ENCODE measurements at places on chromosomes 12 and 14.

GRCh38 chr14:68359837-68360552, 432.9 kb downstream of the ZFP36L1 start:
- no peak for DNase-seq

DNA sequence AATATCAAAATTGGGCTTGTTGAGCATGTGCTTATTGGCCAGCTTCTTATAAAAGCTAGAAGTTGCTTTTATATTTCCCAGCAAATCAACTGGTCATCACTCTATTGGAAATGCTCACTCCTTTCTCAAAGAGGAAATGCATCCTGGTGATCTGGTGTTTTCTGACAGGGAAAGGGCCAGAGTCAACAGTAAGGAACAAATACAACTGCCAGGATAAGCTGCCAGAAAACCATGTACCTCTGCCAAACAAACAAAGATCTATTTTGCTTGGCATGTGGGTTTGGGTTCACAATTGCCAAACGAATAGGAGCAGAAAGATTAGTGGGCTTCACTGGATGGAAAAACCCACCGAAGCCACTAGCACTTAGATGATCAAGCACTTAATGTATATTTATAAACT, 126.9 kb upstream of the PDZRN4 start:
- DNase-seq = peak; percentile 83

DNA sequence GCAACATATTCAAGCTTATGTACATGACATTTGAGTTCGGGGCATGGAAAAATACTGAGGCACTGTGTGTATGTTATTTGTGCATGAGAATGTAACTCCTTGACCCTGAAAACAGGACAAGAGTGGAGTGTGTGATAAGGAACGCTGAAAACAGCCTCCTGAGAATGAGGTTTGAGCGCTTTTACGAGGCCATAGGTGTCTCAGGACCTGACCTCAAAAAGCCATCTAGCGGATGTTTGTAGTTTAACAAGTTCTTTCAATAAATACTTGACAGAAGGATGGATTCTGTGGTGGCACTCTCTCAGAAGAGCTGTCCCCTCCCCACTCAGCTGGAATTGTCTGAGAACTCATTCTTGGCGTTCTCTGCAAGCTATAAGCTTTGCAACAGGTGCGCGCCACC, 350.5 kb upstream of the TMTC1 start:
- DNase-seq = no peak

DNA sequence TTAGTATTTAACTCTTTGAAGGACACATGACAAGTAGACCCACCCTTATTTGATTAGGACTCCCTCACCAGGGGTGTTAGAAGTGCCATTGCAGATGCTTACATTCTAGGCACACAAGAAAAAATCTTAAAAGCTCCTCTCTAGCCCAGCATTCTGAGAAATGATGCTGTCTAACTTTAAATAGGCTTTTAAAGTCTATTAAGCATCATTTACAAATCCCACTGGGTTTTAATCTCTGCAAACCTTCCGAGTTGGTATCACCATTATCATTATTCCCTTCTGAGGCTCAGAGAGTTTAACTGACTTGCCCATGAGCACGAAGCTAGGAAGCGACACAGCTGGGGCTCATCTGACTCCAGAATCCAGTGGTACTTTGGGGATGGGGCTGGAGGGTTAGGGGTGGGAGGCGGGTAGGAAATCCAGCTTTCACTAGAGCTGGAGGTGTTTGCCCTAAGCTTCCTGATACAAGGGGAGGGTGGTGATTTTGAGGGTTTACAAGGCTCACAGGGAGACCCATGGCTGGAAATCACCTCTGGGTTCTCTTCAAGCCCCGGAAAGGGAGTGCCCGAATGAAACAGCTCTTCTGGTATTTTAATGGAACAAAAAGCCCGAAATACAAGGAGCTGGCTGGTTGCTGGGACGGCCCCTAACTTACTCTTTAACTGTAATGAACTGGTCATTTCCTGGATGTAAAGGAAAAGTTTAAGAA, 109.2 kb upstream of the FUT8 start:
- DNase-seq = no peak

- DNase-seq = no peak
Observed at GRCh38 chr12:4448371-4448940, 2.8 kb upstream of the FGF6 start.

- no peak for DNase-seq
Observed at GRCh38 chr14:85248881-85249635, 280.9 kb upstream of the FLRT2 start.

DNA sequence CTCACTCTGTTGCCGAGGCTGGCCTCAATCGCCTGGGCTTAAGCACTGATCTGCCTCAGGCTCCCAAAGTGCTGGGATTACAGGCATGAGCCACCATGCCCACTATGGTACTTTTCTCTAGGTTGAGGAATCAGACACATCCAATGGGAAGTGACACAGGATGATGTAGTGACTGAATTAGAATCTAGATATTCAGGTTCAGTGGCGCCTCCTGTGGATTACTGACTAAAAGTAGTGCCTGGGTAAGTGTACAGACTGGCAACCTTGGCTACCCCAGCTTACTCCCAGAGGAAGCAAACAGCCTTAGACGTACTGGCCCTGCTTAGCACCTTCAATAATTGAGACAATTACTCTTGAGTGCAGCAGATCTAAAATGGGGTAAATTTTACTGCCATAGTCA, 22.8 kb downstream of the GALNT8 start:
- no peak for DNase-seq

- DNase-seq = no peak
Observed at GRCh38 chr12:91434081-91434480, 251.5 kb upstream of the DCN start.

DNA sequence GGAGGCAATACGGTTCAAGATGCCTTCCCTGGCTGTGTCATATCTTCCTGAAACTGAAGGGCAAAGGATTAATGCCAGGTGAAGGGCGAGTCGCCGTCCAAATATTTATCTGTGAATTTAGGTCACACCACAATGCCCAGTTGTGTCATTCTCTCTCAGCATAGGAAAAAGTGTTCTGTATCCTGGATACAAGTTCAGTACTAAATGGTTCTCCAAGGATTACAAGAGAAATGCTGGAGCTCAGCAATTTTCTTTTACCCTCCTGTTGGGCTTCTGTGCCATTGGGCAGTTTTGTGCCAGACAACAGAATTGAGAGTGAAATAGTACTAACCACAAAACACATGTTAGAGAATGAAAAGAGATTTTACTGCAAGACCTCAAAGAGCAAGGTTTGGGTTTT, 493.9 kb downstream of the EGLN3 start:
- no peak for DNase-seq

DNA sequence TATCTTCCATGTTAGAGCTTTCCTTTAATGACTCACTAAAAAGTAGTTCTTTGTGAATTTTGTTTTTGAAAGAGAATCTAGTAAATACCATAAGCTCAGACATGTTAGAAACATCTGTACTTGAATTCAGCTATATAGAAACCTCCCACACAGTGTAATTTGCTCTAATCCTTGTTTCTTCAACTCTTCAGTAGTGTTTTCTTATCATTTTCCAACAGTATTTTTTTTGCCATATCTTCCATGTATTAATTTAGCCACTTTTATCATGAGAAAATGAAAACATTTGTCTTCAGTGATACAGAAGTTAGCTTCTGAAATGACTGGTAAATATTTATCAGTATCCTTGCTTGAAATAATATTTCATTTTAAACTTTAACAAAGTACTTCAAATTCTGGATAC, 73.6 kb downstream of the ARID2 start:
- no peak for DNase-seq

DNA sequence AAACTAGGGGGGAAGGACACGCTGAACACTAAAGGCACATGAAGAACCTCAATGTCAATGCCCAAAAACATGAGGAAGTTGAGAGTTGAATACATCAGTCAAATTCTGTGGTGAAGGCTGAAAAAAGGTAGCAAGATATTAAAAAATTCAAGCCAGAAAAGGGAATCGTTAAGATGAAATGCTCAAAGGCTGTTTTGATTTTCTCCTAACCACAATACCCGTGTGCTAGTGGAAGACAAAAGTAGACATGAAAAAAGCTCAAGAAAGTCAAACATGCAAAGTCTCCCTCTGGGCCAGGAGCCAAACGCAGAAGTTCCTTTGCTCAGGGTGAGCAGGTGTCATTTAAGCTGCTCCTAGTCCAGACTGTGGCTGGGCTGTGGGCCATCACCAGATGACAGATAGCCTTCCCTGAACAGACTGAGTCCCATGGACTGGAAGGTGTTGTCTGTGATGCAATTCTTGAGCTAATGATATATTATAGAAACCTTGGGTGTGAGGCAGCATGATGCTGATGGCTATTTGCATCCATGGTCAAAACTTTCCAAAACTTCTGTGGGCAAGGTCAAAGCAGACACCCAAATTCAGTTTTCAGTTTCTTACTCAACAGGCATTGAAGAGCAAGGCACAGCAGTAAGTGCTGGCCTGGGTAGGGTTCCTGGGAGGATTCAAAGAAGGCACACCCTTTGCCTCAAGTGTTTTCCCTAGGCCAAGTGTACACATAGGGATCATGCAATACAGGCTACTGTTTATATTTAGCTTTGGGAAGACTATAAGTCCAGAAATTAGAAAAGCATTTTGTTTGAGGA, 81.6 kb downstream of the MYRFL start:
- no peak for DNase-seq

- no peak for DNase-seq
Observed at GRCh38 chr14:32421781-32422180, 92.7 kb downstream of the AKAP6 start.

DNA sequence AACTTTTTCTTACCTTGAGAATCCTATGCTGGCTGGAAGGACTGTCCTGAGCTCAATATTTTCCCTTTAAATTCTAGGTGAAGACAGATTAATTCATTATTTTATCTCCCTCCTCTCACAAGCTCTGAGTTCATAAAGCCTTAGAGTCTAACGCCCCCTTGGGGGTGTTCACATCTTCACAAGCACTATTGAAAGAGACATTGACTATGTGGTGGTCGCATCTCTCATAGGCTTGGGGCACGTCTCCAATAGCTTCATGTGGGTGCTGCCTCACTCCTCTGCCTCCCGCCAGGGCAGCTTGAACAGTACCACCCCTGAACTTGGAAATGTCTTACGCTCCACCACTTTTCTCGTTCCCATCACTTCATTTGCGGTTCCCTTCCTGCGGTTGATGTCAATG, 106.2 kb downstream of the UNC79 start:
- peak; percentile 6 for DNase-seq

DNA sequence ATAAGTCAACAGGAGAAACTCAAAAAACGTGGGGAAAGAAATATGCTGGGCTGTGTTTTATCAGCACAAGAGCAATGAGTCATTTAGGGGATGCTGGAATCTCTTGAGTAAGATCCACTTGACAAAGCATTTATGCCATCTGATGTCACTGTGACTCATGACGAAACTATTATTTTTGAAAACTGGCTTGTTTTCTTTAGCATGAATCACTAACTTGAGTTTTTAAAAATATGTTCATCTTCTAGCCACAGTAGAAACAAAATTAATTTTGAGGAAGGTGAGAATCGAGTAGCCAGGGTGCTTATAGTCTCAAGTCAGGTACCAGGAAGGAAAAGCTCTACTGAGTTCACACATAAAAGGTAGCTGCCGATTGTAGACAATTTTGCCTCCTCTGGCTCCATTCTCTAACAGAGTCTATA, 456.2 kb upstream of the MGAT4C start:
- DNase-seq = no peak

DNA sequence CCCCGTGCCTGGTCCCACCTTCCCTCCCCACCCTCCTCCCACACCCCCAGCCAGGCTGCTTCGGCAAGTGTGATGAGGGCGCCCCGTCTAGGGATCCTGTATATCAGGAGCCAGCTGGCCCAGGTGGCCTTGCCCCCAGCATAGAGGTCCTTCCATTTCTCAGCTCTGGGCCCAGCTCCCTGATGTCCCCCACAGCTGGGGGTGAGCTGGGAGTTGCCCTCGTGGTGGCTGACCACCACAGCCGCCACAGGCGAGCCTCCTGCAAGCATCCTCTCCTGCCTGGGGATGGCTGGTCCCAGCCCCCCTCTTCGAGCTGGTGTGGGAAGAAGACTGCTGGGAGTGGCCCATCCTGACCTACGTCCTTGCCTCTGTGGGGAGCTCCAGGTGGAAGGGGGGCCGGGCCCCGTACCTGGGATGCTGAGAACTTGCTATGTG, 7.4 kb downstream of the ASPG start:
- DNase-seq = no peak

- no peak for DNase-seq
Observed at GRCh38 chr12:4268329-4269181, 5.0 kb upstream of the CCND2 start.

DNA sequence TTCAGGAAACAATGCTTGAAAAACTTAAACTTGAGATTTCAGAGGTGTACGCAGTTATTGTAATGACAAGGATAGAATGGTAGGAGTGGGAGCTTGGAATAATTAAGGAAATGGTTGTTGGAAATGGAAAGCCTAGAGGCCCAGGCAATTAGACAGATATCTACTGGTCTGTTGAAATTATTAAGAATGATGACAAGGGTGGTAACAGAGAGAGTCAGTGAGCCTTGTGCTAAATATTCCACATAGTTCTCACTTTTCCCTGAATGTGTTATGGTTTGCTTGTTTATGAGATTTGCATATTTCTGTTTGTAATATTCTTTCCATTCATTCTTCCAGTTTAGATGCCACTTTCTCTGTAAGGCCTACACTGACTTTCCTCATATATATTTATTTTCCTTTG, 66.0 kb upstream of the ATP2B1 start:
- no peak for DNase-seq

DNA sequence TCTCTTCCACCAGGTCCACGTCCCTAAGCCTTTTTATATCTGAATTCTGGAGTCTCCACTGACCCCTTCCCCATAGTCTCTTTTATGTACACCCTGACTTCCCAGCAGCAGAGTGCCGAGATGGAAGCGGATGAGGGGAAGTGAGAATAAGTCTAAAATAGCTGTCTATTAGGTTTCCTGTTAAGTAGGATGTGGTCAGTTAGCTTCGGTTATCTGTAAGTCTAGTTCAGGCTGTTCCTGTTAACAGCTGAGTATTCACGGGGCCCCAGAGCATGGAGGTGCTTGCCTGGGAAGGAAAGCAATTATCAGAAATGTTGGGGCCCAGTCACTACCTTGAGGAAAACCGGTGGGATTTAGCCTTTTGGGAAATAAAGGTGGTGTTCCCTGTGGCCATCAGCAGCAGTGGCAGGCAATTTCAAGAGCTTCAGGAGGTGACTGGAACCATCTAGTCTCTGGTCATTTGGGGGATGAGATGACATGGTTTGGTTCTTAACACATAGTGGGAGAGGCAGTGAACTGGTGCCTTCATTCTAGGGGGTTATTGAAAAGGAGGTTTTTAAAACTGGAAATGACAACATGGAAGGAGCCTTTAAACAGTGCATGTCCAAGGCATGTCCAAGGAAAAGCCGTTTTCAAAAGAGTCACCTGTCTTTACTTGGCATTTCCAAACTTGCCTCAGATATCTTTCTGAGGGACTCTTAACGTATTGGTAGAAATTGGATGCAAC, 21.8 kb downstream of the CHST11 start:
- no peak for DNase-seq

DNA sequence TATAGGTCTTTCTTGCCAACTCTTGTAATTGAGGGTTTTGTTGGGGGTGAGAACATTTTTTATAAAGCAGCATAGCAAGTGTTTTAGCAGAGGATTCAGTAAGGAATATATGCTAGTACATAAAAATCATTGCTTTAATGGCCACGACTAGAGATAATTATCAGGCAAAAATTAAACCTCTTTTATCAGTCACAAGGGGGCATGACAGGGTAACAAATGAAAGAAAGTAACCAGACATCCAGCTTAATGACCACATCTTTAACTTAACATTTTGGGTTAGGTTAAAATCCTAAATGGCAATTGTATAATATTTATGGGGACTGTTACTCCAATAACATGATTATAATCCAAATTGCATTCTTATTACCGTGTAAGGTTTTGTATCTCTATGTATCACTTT, 119.6 kb downstream of the LRRIQ1 start:
- DNase-seq = peak; percentile 29
